ENCODE measurements at places on chromosomes 5 and 9.

DNA sequence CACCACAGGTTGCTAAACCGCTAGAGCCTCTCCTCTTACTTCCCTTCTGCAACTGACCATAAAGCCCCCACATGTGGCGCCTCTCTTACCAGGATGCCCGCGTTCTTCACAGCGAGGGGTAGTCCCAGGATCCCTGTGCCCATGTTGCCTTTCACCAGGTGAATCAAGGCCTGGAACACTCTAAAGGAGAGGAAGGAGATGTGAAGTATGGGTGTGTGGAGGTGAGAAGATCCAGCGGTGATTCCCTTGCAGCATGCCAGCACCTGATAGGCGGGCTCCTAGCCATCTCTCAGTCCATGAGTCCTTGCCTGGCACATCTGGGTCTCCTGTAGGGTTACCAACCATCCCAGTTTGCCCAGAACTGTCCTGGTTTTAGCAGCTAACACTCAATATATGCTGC lies 3.3 kb downstream of the SLC36A2 start:
- DNase-seq, result no peak

DNA sequence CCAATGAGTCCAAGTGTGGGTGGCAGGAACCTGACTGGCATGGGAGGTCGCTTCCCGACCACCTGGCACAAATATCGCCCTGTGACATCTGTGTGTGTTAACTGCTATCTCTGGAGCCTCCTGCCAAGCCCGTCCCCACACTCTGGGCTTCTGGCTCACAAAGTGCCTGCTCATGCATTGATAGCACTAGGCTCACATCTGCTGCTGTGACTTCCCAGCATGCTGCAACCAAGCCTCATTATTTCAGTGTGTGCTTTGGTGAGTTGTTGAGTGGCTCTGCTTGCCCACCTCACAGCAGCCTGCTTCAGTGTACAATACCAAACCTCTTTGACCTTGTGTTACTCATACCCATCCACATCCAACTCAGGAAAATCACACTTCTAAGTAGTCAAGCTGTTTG lies 139.8 kb downstream of the APBA1 start:
- DNase-seq, result no peak

DNA sequence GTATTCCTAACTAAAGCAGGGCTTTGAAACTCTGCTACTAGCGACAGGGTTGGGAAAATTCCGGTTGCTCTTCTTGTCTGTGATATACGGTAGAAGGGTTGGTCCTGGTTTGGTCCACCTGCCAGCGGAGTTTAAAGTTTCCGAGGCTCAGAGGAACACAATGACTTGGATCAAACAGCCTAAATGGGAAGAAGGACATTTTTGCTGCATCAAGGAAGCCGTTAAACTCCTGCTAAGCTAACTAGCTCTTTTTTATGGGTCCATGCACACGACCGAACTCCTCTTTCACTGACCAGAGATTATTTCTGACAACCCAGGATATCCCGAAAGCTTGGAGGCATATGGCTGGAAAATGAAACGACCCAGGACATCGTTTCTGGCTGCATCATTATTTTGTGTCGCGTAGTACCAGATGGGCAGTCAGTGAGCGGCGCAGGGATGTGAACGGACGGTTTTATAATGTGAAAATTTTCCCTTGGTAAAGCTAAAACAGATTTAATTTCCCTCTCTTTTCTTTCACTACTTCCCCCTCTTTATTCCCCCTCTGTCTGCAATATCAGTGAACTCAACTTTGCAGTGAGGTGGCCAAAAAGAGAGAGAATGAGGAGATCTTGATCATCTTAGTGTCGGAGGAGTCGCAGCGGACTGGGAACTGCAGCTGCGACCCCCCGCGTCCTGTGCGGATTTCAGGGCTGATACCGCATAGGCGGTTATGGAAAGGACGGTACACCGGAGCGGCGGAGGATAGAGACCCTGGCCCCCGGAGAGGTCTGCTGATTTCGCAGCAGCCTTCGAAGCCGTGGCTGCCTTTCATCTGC lies at the start of gene LURAP1L:
Gene LURAP1L (plus strand): TSS at position 160 of the 818 bp plus-strand sequence. CDS start 696 bp downstream, outside the sequence.
- peak; percentile 75 for DNase-seq

DNA sequence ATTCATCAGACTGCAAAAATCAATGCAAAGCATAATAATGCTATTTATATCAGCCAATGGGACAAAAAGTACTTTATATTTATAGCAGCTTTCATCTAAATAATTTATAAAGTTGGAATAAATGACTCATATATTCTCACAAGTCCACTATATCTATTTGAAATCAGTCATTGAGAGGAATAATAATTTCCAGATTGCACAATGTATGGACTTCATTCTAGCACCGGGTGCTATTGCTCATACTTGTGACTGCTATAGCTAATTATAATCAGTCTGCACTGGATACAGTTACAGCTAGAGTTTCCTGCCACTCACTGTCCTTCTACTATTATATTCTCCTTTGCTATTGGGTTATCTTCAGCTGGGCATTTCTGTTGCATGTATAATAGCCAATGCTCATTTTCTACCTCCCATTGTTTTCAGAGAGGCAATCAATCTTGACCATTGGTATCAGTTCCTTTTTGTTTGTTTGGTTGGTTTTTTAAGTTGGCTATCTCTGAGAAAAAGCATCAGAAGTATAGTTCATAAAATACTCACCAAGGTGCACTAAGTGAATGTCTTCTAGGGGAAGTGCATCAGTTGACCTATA lies 1.9 kb downstream of the CDH18 start:
- DNase-seq, result no peak

DNA sequence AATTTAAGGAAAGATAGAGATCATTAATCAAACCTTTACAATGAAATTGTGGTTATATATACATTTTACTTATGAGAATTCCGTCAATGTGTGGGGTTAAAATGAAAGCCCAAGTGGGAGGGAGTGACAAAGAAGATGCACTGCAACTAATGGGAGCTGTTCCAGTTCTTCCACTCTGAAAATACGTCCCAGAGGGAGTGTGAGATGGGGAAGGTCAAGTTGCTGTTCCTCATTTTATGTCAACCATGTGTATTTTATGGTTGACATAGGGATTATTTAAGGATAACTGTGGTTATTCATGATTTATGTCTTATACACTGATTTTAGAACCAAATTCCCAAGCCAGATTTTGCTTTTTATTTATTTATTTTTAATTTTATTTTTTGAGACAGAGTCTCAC lies 14.2 kb upstream of the RGS3 start:
- DNase-seq, result no peak

DNA sequence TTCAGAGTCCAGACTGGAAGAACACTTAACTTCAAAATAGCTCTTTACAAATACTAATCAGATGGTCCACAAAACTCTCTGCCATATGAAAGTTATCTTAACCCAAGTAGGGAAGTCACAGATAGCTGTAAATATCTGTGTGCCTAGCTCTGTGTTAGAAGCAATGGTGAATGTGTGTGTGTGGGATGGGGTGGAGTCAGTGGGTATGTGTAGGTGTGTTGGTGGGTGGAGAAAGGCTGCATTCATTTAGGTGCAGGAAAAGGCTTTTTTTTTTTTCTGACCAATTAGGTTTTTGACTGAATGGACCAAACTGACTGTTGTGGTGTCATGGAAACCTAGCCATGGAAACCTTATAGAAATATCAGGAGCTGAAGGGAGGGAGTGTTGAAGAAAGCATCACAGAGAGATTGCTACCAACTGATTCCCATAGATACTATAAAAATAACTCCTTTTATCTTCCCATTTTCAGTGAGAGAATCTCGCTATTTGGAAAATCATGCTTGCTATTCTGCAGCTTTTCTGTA lies 156.2 kb upstream of the NR3C1 start:
- DNase-seq, result no peak

DNA sequence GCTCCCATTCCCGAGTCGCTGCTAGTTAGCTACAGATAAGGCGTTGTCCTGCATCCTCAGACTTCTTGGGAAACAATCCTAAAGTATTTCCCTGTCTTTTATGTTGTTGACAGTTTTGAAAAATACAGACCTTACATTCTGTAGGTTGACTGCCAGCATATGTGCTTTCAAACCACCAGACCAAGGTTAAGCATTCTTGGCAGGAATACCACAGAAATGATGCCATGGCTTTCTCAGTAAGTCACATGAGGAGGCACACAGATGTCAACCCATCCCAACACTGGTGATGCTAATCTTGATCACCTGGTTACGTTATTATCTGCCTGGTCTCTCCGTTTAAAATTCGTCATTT lies 871 bp downstream of the GLE1 start:
- DNase-seq, result no peak

GRCh38 chr5:160357394-160357793 lies 13.0 kb downstream of the C1QTNF2 start:
- no peak for DNase-seq

DNA sequence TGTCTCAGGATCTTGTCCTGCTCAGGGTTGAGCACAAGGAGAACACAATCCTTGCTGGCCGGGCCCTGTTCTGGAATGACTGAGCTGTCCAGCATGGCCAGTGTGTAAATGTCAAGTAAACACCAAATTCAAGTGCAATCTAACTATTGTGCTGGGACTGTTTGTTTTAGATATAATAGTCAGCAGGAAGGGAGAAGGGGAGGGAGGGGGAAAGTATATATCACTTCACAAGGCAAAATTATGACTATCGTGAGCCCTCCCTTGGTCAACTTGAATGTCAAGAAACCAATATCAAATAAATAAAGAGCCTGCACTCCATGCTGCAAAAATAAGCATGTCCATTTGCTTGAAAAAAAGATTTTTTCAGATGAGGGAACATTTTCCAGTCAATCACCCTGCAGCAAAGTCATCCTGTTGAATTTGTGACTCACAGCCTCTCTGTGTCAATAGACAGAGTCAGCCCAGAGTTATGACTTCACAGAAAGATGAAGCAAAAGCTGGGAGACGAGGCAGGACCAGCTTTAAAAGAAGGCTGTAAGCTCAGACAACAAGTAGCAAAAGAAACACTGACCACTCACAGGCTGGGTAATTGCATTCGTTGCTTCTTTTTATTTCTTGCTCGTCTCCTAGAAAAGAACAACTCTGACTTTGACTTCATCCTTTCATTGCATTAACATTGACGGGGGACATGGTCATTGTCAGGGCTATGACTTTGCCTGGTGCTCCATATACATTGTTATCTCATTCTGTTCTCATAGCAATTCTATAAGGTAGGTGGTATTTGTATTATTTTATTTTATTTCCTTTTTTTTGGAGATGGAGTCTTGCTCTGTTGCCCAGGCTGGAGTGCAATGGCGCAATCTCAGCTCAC lies 15.3 kb upstream of the KLF4 start:
- no peak for DNase-seq

- no peak for DNase-seq
Measured at GRCh38 chr9:117526674-117527073, 111.8 kb upstream of the ASTN2 start.

- DNase-seq, result no peak
Measured at GRCh38 chr5:2129568-2130272, 247.0 kb upstream of the IRX4 start.

Data from coronary artery (tissue), 2 donors.